ENCODE measurements at places on chromosomes 5 and 9.
A peak's percentile ranks its signal among the peaks of the same experiment; 100 is the strongest.

DNA sequence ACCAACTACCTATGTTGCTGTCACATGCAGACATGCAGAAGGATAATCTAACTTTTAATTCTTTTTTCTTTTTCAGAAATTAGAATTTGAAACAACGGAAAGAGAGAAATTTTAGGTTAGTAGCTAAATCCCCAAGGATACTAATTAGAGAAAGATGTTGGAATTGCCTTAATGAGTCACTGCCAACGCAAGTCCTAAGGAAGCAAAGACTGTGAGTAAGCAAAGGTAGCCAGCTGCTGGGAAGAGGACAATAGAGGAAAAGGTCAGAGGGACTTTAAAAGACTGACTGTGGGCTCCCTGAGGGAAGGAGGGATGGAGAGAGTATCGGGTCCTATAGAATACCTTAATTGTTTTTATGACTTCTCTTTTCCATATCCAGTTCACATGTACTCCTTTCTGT lies 461.9 kb upstream of the PAPPA start:
- DNase-seq, result no peak

DNA sequence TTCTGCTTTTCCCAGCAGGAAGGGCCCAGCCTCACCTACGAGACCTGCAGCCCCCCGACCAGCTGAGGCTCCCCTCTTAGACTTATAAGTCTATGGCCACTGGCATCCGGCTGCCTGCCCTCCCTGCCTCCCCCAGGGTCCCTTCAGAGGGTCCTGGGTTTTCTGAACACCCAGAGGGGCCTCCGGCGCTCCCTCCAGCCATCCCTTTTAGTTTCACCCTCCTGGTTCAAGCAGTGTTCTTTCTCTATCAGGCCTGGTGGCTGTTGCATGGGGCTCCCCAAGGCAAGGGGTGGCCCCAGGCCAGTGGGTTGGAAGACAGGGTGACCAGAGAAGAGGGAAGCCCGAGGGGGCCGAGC lies 21.8 kb downstream of the GOLGA2 start:
- DNase-seq, result no peak

DNA sequence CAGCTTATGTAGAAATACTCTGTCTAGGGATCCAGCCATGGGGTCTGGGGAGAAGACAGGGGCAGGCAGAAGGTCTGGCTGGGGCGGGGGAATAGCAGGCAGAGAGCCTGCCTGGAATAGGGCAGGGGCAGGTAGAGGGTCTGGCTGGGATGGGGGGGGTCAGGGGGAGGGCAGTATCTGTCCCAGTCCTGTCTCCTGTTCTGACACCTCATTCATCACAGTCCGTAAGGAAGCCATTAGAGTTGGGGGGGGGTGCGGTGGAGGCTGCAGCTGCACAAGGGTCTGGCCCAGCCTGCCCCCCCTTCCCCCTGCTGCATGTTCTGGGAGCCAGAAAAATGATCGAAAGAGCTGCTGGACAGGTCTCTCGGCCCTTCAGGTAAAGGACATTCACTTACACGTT lies 32.6 kb downstream of the CNTFR start:
- no peak for DNase-seq

GRCh38 chr9:83956436-83957247 lies 23.4 kb downstream of the HNRNPK start:
- DNase-seq, result peak; percentile 32

- DNase-seq, result no peak
These were observed 42.7 kb upstream of the LIFR start for GRCh38 chr5:38598994-38599617.

DNA sequence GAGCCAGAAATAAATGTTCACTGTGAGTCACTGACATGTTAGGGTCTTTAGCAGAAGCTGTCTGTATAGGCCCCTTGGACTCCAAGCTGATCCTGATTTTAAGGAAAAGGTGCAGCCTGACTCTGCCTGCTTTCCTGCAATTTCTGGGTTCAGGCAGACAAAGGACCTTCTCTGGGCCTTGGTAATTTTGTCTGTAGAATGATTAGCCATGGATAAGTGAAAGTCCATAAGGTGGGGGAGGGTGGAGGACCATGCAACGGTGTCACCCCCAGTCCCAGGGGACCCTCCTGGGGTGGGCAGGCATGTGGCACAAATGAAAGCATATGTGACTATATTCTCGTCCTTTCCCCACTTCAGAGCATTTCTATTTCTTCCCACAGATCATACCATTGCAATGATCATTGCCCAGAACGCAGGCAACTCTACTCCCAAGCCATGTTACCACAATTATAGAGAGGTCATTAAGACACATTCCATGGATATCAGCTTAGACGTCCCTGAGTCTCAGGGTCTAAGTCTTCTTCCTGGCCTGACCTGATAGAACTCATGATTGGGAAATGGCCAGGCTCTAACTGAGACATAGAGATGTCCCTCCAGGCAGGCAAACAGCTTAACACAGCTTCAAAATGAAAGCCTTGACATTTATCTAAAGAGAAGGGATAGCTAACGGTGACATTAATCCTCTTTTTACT lies 157.9 kb upstream of the ALDH1B1 start:
- DNase-seq, result no peak

DNA sequence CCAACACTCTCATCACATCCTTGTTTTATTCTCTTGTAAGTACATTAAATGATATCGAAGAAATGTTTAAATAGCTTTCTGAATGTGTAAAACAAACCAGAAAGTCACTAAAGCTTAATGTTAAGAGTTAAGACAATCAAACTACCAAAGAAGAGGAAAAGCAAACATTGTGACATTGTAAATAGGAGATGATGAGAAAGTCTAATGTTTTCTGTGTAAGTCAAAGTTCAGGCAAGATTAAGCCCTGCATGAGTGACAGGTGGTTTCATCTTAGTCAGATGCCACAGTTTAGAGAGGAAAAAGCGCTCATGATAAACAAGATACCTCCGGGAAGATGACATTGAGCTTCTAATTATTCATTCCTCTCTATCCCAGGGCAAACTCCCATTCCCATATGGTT lies 50.9 kb upstream of the PHYKPL start:
- DNase-seq, result no peak

- no peak for DNase-seq
These were observed 43.1 kb downstream of the LNPEP start for GRCh38 chr5:96978812-96979449.

- no peak for DNase-seq
These were observed 928.9 kb upstream of the C9orf72 start for GRCh38 chr9:28502189-28502588.

DNA sequence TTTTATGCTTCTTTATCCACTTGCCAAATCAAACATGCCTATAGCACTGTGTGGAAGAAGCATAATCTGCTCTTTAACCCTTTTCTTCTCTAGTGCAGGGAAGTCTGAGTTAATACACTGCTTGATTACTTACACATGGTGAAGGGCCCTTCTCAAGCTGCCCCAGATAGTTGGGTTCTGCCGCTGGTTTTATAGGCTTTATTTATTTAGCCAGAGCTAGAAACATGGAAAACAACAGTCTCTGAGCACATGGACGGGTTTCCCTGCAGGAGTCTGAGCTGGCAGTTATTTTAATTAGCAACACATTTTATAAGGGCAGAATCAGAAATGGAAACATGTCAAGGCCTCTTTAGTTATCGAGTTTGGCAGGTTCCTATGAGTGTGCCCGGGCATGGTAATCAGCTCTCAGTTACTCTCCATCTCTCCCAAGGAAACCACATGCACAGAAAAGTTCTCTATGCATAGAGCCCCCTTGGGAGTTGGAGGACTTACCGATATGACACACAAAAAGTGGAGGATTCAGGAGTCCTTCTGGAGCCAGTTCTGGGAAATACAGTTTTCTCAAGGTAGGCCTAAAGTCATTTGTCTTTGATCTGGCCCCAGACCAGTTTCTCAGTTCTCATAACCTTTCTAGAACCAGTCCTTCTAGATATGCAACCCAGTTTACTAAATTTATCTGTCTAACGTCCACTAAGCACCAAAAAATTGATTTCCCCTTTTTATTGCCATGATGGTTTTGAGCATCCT lies 564.8 kb downstream of the ACTL7B start:
- DNase-seq, result no peak

DNA sequence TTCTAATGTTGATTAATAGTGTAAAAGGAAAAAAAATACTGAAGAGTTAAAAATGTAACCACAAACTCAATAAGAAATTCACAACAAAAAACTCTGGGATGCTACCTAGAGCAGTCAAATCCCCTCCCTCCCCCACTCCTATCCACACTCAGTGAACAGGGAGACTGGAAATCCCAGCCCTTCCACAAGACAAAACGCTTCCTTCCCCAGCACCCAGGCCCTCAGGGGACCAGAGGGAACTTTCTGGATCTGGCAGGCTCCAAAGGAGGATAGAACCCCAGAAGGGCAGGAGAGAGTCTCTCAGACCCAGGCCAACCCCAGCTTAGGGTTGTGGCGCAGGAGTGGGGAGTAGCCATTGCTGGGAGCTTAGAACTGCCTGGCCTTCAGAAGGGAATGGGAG lies 55.0 kb downstream of the DCP2 start:
- no peak for DNase-seq

GRCh38 chr5:144130306-144130705 lies 40.2 kb downstream of the YIPF5 start:
- no peak for DNase-seq

- DNase-seq, result no peak
These were observed 1226.6 kb upstream of the C9orf72 start for GRCh38 chr9:28799876-28800275.

DNA sequence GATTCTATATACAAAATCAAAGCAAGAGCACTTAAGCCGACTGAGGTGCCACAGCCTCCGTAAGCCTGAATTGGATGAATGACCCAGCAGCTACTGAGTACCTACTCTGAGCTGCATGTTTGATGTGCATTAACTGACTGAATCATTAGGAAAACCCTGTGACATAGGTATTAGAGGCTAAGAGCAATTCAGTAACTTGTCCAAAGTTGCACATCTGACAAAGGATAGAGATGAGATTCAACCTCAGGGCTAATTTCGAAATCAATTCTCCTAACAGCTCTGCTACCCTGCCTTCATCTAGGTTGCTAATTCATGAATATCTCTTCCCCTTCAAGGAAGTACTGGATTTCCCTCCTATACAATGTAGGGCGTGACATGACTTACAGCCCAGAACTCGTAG lies 89.1 kb upstream of the GLIS3 start:
- DNase-seq, result no peak

DNA sequence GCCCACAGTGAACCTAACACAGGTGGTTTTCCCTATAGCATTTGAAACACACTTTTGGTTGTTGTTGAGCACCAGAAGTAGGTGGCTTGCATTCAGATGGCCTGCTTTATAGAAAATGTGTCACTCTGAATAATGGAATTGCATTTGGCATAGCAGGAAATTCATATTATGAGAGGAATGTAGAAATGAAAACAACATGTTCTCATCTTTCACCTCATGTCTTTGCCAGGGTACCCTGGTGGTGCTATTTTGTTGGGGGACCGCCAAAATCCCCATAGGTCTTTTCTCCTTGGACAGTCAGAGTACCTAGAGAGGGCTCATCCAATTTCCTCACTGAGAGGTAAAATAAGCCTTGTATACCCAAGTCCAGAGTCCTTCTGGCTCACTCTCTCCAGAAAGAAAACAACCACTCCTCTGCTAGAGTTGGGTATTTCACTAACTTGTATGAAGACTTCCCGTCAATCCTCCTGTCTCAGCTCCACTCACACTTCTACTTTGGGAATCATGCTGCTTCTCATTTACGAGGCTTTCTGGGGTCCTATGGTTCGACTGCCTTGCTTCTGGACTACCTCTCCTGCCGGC lies 67.4 kb downstream of the MRPS27 start:
- DNase-seq, result no peak

DNA sequence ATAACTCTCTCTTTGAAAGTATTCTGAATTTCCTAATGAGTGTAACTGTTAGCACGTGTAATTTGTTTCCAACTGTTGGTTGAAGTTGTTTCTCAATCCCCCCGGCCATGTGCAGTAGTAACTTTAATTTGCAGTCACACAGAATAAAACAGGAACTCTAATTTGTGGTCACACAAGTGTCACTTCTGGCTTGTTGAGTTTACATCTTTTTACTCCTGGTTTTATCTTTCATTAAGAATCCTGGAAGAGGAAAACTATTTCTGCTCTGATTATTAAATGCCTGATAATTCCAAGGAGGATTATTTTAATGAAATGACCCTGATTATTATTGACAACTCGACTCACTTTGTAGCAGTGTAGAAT lies 1.2 kb downstream of the SCAMP1 start:
- no peak for DNase-seq

DNA sequence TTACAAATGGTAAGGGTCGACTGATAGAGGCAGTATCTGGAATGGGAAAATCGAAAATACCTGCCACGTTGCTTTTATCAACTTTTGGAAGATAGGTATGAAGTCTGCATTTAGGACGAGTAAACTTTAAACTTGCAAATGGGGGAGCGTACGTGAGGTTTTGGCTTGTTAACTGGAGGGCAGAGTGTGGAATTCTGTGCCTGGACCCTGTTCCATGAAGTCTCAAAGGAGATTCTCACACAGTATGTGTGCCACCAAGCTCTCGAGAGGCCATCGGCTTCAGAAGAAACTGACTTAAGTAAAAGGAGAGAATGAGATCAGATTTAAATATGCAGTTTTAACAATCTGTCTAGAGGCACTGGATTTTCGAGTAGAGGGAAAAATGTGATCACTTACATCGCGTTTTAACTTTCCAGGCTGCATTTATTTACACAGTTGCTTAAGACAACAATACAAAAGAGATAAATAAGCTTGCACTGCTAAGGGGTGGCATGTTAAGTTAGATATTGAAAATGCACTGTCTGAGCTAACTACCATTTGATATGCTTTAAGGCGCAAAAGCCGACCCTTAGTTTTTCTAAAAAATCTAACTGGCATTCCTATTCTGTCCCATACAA lies 401.6 kb downstream of the EBF1 start:
- no peak for DNase-seq

DNA sequence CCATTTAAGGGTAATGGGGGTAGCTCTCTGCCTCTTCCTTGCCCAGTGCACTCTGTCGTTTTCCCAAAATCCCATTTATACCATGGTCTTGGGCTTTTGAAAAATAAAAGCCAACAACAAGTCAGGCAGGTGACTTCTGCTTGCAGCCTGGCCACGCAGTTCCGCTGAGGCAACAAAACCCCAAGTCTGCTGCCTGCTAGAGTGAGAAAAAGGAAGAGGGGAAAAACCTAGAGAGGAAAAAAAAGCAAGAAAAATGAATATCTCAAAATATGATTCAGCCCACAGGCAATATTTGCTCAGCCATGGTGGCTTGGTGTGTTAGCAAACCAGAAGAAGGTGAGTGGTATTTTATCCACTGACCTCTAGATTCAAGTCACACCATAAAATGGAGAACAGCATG lies 148.2 kb upstream of the FSTL4 start:
- no peak for DNase-seq

DNA sequence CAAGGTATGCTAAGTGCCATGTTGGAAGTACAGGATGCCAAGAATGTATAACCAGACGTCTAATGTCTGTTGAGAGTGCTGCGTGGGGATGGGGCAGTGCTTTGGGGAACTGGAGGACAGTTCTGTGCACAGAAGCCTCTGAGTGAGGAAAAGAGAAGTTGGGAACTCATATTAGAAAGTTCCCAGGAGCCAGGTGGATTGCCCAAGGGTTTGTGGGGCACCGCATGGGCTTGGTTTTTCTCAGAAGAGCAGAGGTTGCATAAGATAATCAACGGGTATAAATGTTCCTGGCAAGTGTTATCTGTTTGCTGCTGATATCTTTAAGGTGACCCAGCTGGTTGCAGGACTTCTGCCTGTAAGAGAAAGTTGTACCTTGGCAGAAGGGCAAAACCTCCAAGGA lies 13.1 kb downstream of the HRH2 start:
- DNase-seq, result no peak

- DNase-seq, result no peak
These were observed 38.6 kb downstream of the MAT2B start for GRCh38 chr5:163544041-163544440.
